ENCODE measurements at places on chromosomes 12 and 14.
A peak's percentile ranks its signal among the peaks of the same experiment; 100 is the strongest.

DNA sequence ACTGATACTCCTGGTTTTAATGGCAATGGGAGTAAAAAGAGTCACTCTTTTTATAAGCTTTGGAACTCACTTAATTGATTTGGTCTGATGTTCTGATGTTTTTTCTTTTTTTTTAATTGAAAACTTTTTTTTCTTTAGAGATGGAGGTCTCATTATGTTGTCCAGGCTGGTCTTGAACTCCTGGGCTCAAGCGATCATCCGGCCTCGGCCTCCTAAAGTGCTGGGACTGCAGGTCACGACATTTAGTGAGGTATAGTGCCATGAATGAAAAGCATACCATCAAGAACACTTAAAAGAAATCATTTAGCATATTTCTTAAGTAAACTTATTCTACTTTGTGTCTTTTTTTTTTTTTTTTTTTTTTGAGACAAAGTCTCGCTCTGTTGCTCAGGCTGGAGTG lies 12.7 kb upstream of the EID3 start:
- no peak for DNase-seq

GRCh38 chr14:34372786-34373185 lies 89.3 kb downstream of the SPTSSA start:
- no peak for DNase-seq

- no peak for DNase-seq
These were observed 249.0 kb downstream of the CACNA1C start for GRCh38 chr12:2301531-2302461.

DNA sequence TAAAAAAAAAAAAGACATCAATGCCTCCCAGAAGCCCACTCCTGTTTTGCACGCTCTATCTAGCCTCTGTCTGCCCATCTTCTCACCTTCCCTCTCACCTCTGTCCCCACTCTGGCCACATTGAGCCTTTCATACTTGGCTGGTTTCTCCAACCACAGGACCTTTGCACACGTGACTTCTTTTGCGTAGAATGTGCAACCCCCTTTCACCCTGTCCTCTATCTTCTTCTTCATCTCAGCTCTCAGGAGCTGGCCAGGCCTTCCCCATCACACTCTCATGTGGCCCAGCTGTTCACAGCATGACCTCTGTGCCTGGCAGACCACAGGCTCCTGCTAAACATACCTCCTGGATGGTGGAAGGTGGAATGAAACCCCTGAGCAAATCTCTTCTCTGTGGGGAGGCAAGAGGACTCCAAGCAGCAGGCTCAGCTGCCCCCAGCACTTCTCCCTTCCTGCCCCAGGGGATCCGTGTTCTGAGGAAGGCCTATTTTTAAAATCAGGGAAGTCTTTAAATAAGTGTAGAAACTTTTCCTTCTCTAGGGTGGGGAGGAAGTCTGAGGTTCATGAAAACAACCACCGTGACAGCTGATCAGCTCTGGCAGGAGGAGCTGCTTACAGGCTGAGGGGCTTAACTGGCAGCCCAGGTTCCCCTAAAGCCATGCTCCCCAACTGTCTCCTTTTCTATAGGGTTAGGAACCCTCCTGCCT lies 11.6 kb downstream of the HVCN1 start:
- no peak for DNase-seq

DNA sequence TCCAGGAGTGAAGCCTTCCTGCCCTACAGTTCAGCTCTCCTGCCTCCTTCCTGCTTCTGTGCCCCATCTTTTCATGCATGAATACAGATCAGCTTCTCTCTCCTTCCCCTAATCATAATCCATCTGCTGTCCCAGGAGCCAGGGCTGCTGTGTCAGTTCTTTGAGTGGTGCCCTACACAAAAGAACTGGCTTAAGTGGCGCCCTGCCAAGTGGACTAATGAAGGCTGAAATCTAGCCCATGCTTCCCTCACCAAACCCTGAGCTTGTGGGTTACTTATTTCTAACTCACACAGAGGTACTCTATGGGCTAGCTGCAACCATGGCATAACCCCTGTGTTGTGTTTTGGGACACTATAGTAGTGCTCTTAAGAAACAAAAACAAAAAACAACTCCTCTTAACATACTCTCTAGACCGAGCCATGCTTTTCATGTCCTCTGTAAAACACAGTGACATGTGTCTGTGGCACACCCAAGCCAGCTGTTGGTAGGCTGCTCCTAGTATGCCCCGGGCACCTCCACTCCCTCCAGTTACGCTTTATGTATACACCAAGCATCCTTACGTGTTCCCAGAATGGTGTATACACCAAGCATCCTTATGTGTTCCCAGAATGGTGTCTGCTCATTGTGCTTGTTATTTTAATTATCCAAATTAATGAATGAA lies 19.3 kb upstream of the ETV6 start:
- no peak for DNase-seq

DNA sequence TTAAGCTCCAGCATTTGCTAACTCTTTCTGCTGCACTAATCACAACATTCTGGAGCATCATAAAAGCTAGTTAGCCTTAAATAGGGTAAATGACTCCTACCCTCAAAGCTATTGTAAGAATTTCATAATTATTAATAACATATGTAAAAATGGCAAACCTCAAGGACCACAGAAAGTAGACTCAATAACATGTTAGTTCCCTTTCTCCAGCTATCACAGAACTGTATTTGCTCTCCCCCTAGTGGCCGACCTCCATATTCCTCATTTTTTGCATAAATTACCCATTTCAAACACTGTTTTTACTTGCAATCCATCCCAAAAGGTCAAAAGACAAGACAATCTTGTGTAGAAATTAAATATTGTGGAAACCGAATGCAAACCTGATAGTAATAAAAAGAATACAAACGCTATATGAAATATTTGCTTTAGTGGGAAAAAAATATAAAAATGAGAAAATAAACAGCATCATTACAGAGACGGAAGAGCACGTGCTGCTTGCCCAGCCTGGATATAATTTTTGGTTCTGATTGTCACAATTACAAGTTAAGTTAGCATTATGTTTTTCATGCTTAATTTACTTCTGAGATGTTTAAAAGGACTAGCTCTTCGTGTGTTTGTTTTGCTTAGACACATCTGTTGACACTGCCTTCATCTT lies 97.9 kb downstream of the RERGL start:
- no peak for DNase-seq

DNA sequence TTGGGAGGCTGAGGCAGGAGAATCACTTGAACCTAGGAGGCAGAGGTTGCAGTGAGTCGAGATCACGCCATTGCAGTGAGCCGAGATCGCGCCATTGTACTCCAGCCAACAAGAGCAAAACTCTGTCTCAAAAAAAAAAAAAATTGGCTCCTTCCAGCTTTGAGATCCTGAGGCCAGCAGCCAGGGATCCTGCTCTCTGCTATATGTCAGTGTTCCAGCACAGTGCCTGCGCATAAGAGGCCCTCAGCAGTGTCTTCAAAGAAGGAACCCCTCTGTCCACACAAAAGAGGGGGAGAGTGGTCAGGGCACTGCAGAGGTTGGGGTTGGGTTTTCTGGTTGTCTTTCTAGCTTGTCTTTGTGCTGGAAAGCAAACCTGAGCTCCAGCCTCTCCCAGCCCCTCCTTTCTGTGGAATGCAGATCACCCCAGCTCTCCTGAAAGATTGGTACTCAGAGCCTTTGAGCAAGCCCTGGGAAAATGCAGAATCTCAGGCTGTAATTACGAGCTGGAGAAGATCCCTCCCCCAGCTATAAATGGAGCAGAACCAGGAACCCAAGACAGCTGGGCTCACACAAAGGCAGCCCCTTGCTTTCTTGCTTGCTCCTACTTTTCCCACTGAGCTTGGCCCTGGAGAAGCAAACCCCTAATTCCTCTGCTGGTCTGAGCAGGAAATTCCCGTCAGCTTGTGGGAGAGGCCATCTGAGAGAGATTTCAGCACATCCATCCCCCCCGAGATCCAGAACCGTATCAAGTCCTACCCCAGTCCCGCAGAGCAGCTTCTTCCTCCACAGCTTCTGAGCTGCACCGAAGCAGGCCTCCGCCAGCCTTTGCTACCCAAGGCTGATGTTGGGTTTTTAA lies 205.7 kb downstream of the ZFP36L1 start:
- no peak for DNase-seq

GRCh38 chr12:27366621-27367020 lies 34.0 kb downstream of the BMAL2 start:
- DNase-seq: no peak

DNA sequence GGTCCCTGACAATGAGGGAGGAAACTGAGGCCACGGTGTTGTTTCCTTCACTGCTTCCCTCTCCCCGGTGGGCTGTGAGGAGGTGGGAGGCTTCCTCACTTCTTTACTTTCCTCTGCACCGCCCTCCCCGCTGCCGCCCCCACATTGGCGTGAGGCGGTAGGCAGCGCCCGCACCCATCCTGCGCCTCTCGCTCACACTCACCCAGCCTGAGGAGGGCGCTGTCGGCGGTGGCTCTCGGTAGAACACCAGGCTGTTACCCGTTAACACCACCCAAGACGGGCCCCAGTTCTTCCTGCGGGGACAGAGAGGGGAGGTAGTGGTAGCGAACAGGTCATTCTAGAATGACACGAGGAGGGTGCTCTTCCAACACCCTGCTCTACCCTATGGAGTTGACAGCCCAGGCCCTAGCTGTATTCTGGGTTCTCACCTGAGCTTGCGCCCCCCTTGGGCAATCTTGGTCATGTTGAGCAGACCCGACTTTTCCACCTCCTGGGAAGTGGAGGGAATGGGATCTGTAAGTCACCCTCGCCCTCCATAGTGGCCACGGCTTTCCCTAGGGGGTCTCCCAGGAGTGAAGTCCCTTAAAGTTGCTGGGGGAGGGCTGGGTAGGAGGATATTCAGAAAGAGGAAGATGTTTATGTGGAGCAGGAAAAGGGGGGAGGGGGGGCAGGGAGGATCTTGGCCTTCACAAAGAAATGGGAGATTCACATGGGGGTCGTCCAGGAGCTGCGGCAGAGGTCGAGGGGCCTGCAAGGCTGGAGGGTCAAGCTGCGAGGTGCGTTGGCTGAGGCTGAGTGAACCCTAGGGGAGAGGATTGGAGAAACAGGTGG lies 3.3 kb downstream of the ARHGAP9 start:
- peak; percentile 85 for DNase-seq
